Choroid plexus epithelial cell (primary cell): ENCODE measurements at places on chromosomes 3 and 15.

GRCh38 chr15:82986442-82986780 lies 401 bp downstream of the RAMAC start:
- peak; percentile 32 for DNase-seq

GRCh38 chr15:70892002-70892911 lies at the start of the genes LRRC49 and THAP10:
TSS of gene LRRC49 (plus strand) at chr15:70892826. CDS start at chr15:70892895, 69 bp downstream.
TSS of gene THAP10 (minus strand) at chr15:70892433. CDS start at chr15:70892272, 161 bp downstream.
- DNase-seq: peak; percentile 94

- peak; percentile 97 for DNase-seq
Measured at GRCh38 chr3:80232760-80233159, 465.0 kb upstream of the ROBO1 start.

- DNase-seq: peak; percentile 71
Measured at GRCh38 chr3:183253528-183254486, 754 bp downstream of the B3GNT5 start.

GRCh38 chr3:152622811-152623167 lies 212.1 kb upstream of the P2RY1 start:
- DNase-seq: no peak

GRCh38 chr15:33126559-33127290 lies 67.8 kb downstream of the FMN1 start:
- peak; percentile 97 for DNase-seq

- DNase-seq: peak; percentile 34
Measured at GRCh38 chr15:60797444-60798040, 318.6 kb upstream of the ICE2 start.

DNA sequence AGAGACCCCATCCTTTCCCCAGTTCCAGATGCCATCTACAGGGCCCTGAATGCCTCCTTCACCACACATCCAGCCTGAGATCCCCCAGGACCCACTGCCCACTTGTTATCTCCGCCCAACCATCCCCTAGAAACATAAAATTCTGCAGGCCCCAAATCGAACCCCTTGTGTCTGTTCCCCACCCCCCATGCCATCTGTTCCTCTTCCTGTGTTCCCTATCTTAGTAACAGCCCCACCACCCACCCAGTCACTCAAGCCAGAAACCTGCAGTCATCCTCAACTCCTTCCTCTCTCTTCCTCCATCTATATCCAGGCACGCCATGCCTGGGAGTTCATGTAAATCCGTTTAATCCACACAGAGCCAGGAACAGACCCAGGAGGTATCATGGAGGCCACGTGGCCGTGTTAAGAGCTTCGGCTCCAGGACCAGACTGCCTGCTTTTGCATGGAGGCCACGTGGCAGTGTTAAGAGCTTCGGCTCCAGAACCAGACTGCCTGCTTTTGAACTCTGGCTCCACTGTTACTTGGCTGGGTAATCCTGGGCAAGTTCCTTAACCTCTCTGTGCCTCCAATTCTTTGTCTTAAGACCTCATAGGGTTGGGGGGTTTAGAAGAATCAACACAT lies 4.8 kb downstream of the CSRNP1 start:
- no peak for DNase-seq

DNA sequence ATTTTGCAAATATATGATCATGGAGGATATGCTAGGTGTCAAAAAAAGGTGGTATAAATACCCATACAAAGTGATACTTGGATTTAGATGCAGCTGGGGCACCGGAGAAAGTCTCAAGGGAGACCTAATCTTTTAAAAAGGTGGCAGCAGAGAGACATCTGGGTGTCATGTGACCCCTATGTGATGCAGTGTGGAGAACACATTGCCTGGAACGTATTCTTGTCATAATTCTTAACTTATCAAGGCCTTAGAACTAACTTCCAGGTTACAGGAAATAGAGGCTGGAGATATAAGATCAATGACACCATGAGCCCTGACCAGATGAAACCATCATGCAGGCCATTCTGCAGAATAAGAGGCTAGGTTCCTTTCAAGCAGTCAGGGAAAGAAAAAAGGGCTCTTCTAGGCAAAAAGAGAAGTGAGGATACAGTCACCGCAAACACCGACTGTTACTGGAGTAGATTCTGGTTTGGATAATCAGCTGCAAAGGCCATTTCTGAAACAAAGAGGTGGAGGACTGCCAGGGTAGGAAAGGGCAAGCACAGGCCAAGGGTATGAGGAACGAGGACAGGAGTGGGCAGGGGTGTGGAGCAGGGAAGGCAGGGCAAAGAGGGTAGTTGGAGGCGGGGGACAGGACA lies 100.6 kb downstream of the OXNAD1 start:
- no peak for DNase-seq
